ENCODE measurements at places on chromosomes 16 and 17.

- DNase-seq: no peak
Observed at GRCh38 chr16:49851468-49851787, 4.5 kb downstream of the ZNF423 start.

DNA sequence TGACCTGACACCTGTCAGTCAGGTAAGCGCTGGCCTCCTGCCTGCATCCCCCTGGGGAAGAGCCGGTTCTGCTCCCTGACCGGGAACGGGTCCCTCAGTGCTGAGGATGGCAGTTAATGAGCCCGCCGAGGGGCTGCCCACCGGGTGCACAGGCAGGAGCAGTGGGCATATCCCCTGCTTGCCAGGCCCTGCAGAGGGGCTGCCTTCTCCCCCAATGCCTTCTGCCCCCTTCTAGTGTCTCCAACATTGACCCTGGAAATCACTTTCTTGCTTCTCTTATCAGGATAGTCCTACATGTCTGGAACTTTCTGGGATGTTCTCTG, 388.5 kb downstream of the SEC14L1 start:
- no peak for DNase-seq

DNA sequence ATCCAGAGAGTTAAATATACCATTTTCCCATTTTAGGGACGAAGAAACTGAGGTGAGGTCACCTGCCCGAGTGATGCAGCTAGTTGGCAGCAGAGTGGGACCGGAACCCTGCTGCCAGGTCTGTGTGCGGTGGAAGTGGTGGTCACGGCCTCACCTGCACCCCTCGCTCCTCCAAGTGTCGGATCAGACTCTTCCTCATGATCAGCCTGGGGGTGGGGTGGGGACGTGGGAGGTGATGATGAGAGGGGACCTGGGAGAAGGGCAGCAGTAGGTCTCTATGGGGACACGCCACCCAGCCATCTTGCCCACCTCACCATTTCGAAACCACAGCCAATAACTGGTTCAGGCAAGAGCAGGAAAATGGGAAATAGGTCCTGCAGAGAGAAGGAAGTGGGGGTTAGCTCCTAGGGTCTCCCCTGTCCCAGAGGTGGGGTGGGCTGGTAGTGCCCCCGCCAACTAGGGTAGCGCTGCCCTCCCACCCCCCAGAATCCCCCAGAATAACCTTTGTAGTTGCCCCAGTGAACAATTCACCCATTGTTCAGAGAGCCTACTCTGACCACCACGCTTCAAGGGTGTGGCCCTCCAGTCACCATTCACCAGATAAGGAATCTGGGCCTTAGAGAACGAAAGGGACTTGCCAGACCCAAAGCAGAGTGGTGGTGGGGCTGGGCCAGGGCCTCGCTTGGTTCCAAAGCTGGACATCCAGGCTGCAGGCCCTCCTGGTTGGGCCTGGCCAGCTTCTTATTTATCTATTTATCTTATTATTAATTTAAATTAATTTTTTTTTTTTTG, 5.1 kb downstream of the GDPD3 start:
- no peak for DNase-seq

GRCh38 chr17:50661348-50661747, 26.7 kb downstream of the ABCC3 start:
- DNase-seq: no peak

GRCh38 chr16:50302472-50303005, 36.2 kb downstream of the ADCY7 start:
- DNase-seq: no peak

GRCh38 chr17:32142857-32143526, 690 bp downstream of the RHOT1 start:
- DNase-seq: no peak

- no peak for DNase-seq
Observed at GRCh38 chr16:6498858-6499257, 833.8 kb upstream of the RBFOX1 start.
